Large intestine (tissue), 12 donors: ENCODE measurements at places on chromosomes 11 and 22. TPM values are rescaled to one million over a fixed set of nuclear protein-coding genes. Genes with fewer than 3 reads are reported as not detected.

INS gene
- polyA plus RNA-seq, result 0.39 TPM

TLCD5 gene
- polyA plus RNA-seq, result 5.4 TPM

DNA sequence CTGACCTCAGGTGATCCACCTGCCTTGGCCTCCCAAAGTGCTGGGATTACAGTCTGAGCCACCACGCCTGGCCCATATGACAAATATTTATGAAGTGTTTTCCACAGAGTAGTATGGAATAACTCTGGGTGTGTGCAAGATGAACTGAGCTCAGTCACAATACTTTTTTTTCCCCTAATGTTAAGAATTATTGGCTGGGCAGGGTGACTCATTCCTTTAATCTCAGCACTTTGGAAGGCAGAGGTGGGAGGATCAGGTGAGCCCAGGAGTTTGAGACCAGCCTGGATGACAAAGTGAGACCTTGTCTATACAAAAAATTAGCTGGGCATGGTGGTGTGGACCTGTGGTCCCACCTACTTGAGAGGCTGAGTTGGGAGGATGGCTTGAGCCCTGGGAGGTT lies 6.4 kb downstream of the PTPRJ start:
- peak; percentile 77 for DNase-seq

DNA sequence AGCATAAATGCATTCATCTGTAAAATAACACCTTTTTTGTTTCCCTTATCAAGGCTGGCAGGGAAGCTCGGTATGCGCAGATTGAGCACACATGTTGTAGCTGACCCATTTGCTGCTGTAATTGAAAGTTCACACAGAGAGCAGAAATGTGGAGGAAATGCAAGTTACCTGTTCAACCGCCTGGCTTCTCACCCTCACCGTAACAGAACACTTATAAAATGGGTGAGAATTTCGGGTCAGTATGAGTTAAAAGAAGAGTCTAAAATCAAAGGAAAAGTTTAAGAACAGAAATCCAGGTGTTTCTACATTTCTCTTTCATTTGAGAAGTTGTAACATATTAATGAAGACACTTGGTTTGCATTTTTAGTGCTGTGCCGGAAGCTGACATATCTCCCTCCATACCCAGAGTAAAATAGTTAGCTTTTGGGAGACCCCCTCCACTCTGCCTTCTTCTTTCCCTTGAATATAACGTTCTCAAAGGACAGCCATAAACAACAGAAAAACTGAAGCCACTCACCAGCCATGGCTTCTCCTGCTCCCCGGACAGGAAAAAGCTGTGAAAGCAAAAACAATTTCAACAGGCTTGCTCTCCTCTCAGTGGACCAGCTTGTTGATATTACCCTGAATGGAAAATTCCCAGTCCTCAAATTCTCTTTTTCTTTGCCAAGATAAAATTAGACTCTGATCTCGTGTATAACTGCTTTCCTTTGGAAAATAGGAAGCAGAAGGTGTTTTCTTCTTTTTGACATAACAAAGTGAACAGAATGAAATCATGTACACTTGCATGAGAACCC lies at the start of gene CASP12:
CASP12 (minus strand) TSS at position 570 of the 794 bp plus-strand sequence.
- DNase-seq, result peak; percentile 26

GRCh38 chr22:17845790-17846189 lies 71.5 kb upstream of the BID start:
- DNase-seq, result no peak

DNA sequence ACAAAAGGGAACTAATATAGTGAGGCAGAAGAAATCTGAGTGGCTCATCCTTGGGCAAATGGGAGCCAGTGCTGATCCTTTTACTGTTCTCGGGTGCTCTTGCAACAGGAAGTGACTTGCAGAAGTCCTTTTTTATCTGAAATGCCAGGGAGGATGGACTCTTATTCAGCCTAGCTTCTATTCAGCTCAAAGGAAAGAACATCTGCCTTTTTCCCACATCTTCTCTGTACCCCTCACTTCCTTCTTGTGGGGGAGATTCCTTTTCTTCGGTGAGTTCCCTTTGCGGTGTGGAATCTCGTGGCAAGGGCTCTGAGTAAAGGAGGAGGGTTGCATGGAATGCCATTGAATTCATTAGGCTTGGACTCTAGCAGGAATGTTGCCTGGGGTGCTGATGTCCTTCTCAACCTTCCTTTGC lies 76.2 kb downstream of the ZBTB16 start:
- no peak for DNase-seq

- DNase-seq, result no peak
These were observed 55.9 kb downstream of the LRRC32 start for GRCh38 chr11:76614471-76615179.

DNA sequence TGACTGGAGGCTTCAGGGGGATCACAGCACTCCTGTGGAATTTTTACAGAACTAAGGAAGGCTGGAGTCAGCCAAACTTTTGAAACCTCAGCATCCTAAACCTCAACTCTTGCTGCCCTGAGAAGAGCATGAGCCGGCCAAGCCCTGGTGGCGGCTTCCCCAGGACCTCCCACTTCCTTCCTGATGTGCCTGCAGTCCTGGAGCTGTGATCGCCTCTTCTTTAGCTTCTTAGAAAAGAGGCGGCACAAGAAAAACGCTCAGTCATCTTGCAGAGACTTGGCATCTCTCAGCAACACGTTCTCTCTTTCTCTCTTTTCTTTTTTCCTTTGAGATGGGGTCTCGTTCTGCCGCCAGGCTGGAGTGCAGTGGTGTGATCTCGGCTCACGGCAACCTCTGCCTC lies 40.4 kb upstream of the AMPD3 start:
- no peak for DNase-seq

GRCh38 chr22:47209547-47210023 lies 447.1 kb downstream of the TBC1D22A start:
- no peak for DNase-seq

DNA sequence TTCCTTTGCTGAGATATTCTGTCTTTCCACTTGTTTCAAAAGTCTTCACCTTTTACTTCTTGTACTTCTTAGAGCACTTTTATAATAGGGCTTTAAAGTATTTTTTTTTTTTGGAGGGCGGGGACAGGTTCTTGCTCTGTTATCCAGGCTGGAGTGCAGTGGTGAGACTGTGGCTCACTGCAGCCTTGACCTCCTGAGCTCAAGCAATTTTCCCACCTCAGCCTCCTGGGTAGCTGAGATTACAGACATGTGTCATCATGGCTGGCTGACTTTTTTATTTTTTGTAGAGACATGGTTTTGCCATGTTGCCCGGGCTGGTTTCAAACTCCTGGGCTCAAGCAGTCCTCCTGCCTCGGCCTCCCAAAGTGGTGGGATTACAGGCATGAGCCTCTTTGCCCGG lies 57.9 kb downstream of the DYNC2H1 start:
- peak; percentile 71 for DNase-seq

DNA sequence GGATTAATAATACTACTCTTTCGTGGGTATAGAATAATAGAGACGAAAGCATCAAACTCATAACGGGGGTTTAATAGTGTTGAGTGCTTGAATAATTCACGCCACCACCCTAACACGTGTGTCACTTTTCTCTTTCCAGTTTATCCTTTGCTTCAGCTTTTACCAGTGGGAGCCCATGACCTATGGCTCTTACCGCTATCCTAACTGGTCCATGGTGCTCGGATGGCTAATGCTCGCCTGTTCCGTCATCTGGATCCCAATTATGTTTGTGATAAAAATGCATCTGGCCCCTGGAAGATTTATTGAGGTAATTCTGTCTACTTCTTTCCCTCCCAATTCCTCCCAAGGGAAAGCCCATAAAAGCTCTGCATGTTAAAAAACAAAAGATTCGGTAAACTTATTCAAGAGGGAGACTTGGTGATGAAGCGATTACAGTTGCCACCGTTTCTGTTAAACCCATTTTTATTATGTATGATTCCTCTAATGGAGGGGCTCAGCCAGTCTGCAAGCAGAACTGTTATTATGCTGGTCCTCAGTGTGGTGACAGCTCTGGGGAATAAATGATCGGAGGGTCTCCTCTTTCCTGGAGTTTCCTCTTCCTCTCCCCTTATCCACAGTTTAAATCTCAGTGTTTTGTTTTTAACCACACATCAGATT lies 17.1 kb upstream of the NELL1 start:
- no peak for DNase-seq

DNA sequence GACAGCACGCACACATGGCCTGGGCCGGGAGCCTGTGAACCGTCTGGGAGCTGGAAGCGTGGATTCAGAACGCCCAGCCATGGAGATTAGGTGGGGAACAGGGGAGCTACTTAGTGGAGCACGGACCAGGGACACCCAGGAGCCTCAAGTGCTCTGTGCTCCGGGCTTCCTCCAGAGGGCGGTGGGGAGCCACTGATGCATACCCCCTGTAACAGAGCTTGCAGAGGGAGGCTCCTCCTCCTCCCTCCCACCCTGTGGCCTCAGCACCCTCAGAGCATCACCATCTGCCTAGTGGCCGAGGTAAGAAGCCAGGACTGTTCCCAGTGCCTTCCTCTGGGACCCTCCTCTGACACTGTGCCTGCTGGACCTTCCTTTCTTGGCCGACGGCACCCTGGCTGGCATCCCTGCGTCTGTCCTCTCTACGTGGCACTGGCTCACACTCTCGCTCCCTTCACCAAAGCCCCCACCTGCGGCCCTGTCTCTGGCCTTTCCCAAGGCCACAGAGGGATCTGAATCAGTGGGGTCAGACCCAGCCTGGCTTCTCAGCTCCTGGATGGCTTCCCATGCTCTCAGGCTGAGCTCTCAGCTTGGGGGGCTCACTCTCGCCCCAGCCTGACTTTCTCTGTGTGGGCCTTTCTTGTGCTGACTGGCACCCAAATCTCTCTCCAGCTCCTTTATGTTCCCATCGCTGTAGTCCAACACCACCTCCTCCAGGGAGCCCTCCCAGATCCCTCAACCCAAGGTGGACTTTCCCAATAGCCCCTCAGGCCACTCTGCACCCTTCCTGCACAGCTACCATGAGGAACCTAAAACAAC lies 780.9 kb downstream of the BRD1 start:
- peak; percentile 38 for DNase-seq

GRCh38 chr11:77170107-77170506 lies 42.1 kb downstream of the MYO7A start:
- DNase-seq, result no peak

- no peak for DNase-seq
These were observed 41.9 kb downstream of the MICAL2 start for GRCh38 chr11:12152321-12152720.

DNA sequence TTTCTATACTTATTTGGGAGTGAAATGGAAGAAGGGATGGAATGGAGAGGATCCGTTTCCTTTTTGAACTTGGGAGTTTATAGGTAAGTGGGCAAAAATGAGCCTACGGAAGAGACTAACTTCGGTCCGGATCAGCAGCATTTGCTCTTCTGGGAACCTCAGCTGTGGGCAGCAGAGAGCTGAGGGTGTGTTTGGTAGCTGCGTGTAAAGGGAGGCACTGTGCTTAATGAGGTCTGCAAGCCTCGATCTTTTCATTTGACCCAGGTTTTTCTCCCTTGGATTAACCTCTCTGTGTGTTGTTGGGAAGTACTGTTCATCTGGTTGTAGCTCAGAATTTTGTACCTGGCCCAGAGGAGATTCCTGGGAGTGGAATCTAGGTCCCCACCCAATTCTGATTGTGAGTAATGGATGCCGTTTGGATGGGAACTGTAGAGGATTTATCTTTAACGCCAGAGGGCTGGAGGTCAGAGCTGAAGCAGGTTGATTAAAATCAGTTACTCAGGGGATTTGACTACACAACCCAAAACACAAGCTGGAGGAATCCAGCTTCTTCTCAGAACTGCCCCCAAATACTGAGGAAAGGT lies 201.6 kb upstream of the SORL1-AS1 start:
- no peak for DNase-seq
